Tibial artery (tissue), 4 donors: ENCODE measurements at places on chromosomes 7 and 10.

DNA sequence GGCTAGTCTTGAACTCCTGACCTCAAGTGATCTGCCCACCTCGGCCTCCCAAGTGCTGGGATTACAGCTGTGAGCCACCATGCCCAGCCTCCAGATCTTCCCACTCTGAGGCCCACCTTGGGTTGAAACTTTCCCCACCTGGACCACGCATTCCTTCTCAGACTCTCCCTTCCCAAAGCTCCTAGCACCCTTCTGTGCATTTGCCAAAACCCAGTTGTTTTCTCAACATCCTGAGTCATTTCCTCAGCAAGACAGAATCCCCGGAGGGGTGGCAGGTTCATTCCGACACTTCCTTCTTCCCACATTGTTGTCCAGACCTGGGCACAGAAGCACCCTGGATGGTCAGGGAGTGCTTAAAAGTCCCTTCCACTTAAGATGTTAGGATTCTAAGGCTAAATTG lies 28.9 kb downstream of the BAG3 start:
- peaks cover 41% of the 10 kb centered on the region for H3K4me1 ChIP-seq
- no peak overlapping the region for H3K4me3 ChIP-seq
- peak; percentile 54 for DNase-seq
- peak overlapping the region; percentile 55 for H3K27ac ChIP-seq
- H3K27me3 ChIP-seq: no peaks in the 10 kb centered on the region

DNA sequence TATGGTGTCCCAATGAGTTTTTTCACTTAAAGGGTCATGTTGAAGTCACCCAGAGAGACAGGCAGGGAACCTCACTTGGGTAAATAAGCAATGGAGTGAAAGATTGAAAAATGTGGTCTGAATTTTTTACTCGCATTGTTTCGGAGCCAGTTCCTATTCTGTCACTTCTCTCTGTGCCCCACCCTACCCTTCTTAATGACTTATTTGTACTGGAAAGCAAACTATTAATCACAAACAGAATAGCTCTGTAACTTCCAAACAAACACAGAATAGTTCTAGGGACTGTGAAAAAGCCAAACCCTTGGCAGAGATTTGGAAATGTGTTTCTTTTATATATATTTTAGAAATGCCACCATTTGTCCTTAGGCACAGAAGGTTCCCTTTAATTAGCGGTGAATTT lies 76.0 kb downstream of the LRMDA start:
- H3K27ac ChIP-seq: no peak overlapping the region
- peaks cover 16% of the 10 kb centered on the region for H3K4me1 ChIP-seq
- DNase-seq: no peak
- H3K27me3 ChIP-seq: no peaks in the 10 kb centered on the region

DNA sequence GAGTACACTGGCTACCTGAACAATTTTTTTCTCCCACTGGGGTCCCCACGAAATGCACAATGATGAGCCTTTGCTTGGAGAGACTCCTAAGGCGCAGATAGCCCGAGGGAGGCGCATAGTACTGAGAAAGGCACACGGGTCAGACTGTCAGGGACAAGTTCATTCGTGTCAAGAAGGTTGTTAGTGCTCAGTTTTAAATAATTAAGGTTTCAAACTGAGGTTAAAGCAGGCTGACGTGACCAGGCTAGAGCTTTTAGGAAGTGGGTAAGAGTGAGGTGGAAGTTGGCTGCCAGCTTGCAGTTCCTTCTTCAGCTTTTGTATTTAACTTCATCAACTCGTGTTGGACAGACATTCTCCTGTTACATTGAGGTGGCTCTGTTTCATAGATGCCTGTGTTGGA lies 31.6 kb downstream of the RBM33 start:
- DNase-seq: no peak
- H3K36me3 ChIP-seq: peaks cover 24% of the 10 kb centered on the region
- no peaks in the 10 kb centered on the region for H3K4me1 ChIP-seq
- no peak overlapping the region for H3K4me3 ChIP-seq

- DNase-seq: no peak
- H3K27ac ChIP-seq: no peak overlapping the region
- H3K4me1 ChIP-seq: no peaks in the 10 kb centered on the region
- no peak overlapping the region for H3K4me3 ChIP-seq
- no peaks in the 10 kb centered on the region for H3K27me3 ChIP-seq
Measured at GRCh38 chr7:3927446-3928110, 626.5 kb downstream of the SDK1 start.

DNA sequence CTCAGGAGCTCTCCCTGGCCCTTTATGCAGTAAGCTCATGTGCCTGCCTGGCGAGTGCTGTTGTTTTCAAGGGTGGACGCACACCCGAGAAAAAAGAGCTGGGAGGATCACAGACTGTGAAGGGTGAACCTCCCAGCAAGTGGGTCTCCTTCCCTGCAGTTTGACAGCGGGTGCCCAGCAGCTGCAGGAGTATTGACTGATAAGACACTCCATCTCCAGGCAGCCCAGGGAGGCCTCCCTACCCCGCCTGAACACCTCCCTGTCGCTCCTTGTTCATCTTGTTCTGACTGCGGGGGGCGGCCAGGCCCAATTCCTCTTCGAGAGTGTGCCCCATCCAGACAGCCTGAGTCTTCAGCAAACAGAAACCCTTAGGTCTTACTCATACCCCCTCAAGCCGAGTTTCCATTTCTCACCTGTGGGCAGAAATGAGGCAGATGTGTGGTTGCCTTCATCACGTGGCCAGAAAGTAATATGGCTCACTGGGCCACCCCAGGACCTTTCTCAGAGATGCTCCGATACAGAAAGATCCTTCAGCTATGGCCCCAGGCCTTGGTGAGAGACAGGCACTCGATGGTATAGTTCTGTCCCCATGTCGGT lies 17.2 kb downstream of the MDH2 start:
- H3K4me1 ChIP-seq: peaks cover 6% of the 10 kb centered on the region
- no peak overlapping the region for H3K4me3 ChIP-seq

DNA sequence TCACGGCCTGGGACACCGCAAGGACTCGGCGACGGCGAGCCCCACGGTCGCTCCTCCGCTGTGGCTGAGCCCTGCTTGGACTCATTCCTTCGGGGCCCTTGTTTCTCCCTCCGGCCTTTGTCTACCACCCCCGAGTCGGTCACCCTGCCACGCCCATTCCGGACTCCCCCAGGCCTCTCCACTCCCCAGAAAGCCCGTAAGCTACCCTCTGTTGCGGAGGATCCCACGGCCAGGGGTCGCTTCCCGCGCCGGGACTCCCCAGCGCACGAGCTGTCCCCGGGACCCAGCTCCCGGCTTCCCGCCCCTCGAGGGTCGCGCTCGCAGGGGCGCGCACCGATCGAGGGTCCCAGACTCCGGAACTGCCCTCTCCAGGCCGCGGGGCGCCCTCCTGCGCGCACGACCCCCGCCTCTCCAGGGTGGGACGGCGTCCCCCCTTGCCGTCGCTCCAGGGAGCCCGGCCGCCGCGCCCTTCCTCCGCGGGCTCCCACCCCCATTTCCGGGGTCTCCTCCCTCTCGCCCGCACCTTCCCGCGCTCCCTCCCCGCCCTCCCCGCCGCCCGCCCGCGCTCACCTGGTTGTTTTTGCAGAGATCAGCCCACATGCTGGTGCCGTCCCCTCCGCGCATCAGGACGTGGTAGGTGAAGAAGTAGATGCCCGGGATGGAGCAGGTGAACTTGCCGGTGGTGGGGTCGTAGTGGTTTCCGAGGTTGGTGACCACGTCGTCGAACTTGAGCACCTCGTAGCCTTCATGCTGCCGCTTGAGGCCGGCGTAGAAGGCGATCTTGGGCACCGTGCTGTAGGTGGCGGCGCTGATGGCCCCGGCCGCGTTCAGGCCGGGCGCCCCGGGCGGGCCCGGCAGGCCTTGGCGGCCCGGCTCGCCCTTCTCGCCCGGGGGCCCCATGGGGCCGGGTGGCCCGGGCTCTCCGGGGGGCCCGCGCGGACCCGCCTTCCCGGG lies 1.5 kb downstream of the C1QL3 start:
- H3K27ac ChIP-seq: no peak overlapping the region
- peaks cover 26% of the 10 kb centered on the region for H3K4me1 ChIP-seq
- H3K4me3 ChIP-seq: peak overlapping the region; percentile 49
- no peaks in the 10 kb centered on the region for H3K27me3 ChIP-seq
- H3K36me3 ChIP-seq: no peaks in the 10 kb centered on the region

- no peak overlapping the region for H3K4me3 ChIP-seq
- no peaks in the 10 kb centered on the region for H3K4me1 ChIP-seq
- H3K27ac ChIP-seq: no peak overlapping the region
- no peaks in the 10 kb centered on the region for H3K27me3 ChIP-seq
- H3K36me3 ChIP-seq: no peaks in the 10 kb centered on the region
- no peak for DNase-seq
Measured at GRCh38 chr7:88071994-88072714, 138.1 kb downstream of the ADAM22 start.

- H3K27ac ChIP-seq: no peak overlapping the region
- DNase-seq: no peak
- H3K4me1 ChIP-seq: no peaks in the 10 kb centered on the region
- H3K4me3 ChIP-seq: no peak overlapping the region
- no peaks in the 10 kb centered on the region for H3K36me3 ChIP-seq
Measured at GRCh38 chr7:155867280-155867679, 55.0 kb upstream of the SHH start.

GRCh38 chr7:69177941-69178494 lies 420.3 kb upstream of the AUTS2 start:
- no peak for DNase-seq
- H3K4me3 ChIP-seq: no peak overlapping the region
- H3K36me3 ChIP-seq: no peaks in the 10 kb centered on the region
- H3K27ac ChIP-seq: no peak overlapping the region
- no peaks in the 10 kb centered on the region for H3K27me3 ChIP-seq

GRCh38 chr10:75401569-75402485 lies at the start of gene ZNF503:
Gene ZNF503, minus strand, starts transcription at chr10:75401764. Its CDS starts 345 bp downstream, at chr10:75401419.
- DNase-seq: peak; percentile 98
- H3K4me3 ChIP-seq: peak within 1 kb of the TSS; percentile 92
- peaks cover 20% of the 10 kb centered on the region for H3K36me3 ChIP-seq

- no peak overlapping the region for H3K27ac ChIP-seq
- DNase-seq: peak; percentile 47
- H3K27me3 ChIP-seq: no peaks in the 10 kb centered on the region
- no peak overlapping the region for H3K4me3 ChIP-seq
- peaks cover 22% of the 10 kb centered on the region for H3K36me3 ChIP-seq
Measured at GRCh38 chr7:5997210-5997808, 11.5 kb downstream of the PMS2 start.

DNA sequence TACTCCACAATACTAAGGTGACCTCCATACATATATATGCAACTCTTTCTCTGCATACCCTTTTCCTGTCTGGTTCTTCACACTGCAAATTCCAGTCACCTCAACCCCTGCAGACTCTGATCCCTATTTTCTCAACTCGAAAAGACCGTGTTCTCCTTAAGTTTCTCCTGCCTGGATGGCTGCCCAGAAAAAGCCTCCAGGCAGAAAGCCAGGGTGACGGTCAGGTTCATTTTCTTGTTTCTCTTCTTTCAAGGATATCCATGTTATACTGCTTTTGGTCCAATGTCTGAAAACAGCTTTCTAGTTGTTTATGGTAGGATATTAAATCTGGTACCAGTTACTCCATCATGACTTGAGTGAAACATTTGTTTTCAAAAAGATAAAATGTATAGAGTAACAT lies 267.8 kb upstream of the MYO3A start:
- H3K27ac ChIP-seq: no peak overlapping the region
- no peaks in the 10 kb centered on the region for H3K4me1 ChIP-seq
- no peaks in the 10 kb centered on the region for H3K36me3 ChIP-seq
- no peak overlapping the region for H3K4me3 ChIP-seq
- no peaks in the 10 kb centered on the region for H3K27me3 ChIP-seq
- DNase-seq: no peak

- no peaks in the 10 kb centered on the region for H3K4me1 ChIP-seq
- DNase-seq: no peak
- no peak overlapping the region for H3K4me3 ChIP-seq
- H3K27ac ChIP-seq: no peak overlapping the region
- H3K27me3 ChIP-seq: no peaks in the 10 kb centered on the region
Measured at GRCh38 chr7:155120460-155120859, 50.3 kb downstream of the HTR5A start.

GRCh38 chr10:73368238-73368637 lies 9.6 kb upstream of the CFAP70 start:
- H3K4me3 ChIP-seq: no peak overlapping the region
- no peak for DNase-seq
- H3K36me3 ChIP-seq: peaks cover 94% of the 10 kb centered on the region
- H3K4me1 ChIP-seq: no peaks in the 10 kb centered on the region
- H3K27me3 ChIP-seq: no peaks in the 10 kb centered on the region
- H3K27ac ChIP-seq: no peak overlapping the region

GRCh38 chr10:88073682-88074081 lies 210.3 kb downstream of the PTEN start:
- no peaks in the 10 kb centered on the region for H3K27me3 ChIP-seq
- no peaks in the 10 kb centered on the region for H3K36me3 ChIP-seq
- peaks cover 7% of the 10 kb centered on the region for H3K4me1 ChIP-seq
- H3K4me3 ChIP-seq: no peak overlapping the region
- no peak overlapping the region for H3K27ac ChIP-seq

- H3K36me3 ChIP-seq: no peaks in the 10 kb centered on the region
- H3K4me1 ChIP-seq: no peaks in the 10 kb centered on the region
- H3K27ac ChIP-seq: no peak overlapping the region
- H3K4me3 ChIP-seq: no peak overlapping the region
Measured at GRCh38 chr10:30686708-30687107, 57.2 kb upstream of the LYZL2 start.

DNA sequence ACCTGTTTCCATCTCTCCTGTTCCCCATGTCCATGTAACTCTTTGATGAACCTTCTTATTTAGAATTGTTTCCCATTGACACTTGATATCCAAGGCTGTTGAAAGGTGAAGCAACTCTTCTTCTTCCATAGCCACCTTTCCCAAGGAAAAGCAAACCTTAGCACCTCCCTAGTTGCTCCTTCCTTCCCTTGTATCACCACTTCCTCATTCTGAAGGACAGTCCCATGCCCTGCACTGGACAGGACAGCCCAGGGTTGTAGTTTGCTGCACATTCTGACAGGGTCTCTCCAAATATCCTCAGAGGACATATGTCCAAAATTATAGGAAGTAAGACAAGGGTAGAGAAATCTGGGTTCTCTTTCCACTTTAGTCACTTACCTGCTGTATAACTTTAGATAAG lies 6.2 kb downstream of the CUZD1 start:
- H3K27me3 ChIP-seq: no peaks in the 10 kb centered on the region
- DNase-seq: no peak
- H3K27ac ChIP-seq: no peak overlapping the region
- no peak overlapping the region for H3K4me3 ChIP-seq
- no peaks in the 10 kb centered on the region for H3K4me1 ChIP-seq
- H3K36me3 ChIP-seq: peaks cover 8% of the 10 kb centered on the region

- DNase-seq: no peak
- H3K36me3 ChIP-seq: no peaks in the 10 kb centered on the region
- H3K27me3 ChIP-seq: no peaks in the 10 kb centered on the region
- no peaks in the 10 kb centered on the region for H3K4me1 ChIP-seq
Measured at GRCh38 chr7:22549667-22550513, 49.9 kb upstream of the STEAP1B start.

- no peaks in the 10 kb centered on the region for H3K36me3 ChIP-seq
- H3K27ac ChIP-seq: no peak overlapping the region
- DNase-seq: no peak
- no peaks in the 10 kb centered on the region for H3K4me1 ChIP-seq
- H3K4me3 ChIP-seq: no peak overlapping the region
Measured at GRCh38 chr7:21256310-21256877, 171.5 kb upstream of the SP4 start.

GRCh38 chr10:122301055-122301810 lies 30.1 kb downstream of the BTBD16 start:
- H3K4me3 ChIP-seq: no peak overlapping the region
- no peaks in the 10 kb centered on the region for H3K4me1 ChIP-seq
- no peak overlapping the region for H3K27ac ChIP-seq
- no peaks in the 10 kb centered on the region for H3K36me3 ChIP-seq

- no peaks in the 10 kb centered on the region for H3K36me3 ChIP-seq
- no peak for DNase-seq
- H3K27ac ChIP-seq: no peak overlapping the region
- H3K27me3 ChIP-seq: no peaks in the 10 kb centered on the region
Measured at GRCh38 chr10:14573666-14574261, 200.9 kb downstream of the FAM107B start.

- no peaks in the 10 kb centered on the region for H3K27me3 ChIP-seq
- no peak for DNase-seq
- H3K27ac ChIP-seq: no peak overlapping the region
- H3K4me3 ChIP-seq: no peak overlapping the region
Measured at GRCh38 chr7:113188396-113188795, 70.0 kb upstream of the SMIM30 start.
